Adrenal gland (tissue), 19 donors: ENCODE measurements at places on chromosomes 4 and X. TPM values are rescaled to one million over a fixed set of nuclear protein-coding genes. Genes with fewer than 3 reads are reported as not detected.

- no peaks in the 10 kb centered on the region for H3K27me3 ChIP-seq
- H3K4me3 ChIP-seq = no peak overlapping the region
- H3K27ac ChIP-seq = no peak overlapping the region
Measured at GRCh38 chr4:25154594-25155265, 5.5 kb downstream of the SEPSECS start.

GRCh38 chr4:61501812-61502211 lies 301.7 kb downstream of the ADGRL3 start:
- DNase-seq = no peak
- no peaks in the 10 kb centered on the region for H3K36me3 ChIP-seq
- no peak overlapping the region for H3K4me3 ChIP-seq

DNA sequence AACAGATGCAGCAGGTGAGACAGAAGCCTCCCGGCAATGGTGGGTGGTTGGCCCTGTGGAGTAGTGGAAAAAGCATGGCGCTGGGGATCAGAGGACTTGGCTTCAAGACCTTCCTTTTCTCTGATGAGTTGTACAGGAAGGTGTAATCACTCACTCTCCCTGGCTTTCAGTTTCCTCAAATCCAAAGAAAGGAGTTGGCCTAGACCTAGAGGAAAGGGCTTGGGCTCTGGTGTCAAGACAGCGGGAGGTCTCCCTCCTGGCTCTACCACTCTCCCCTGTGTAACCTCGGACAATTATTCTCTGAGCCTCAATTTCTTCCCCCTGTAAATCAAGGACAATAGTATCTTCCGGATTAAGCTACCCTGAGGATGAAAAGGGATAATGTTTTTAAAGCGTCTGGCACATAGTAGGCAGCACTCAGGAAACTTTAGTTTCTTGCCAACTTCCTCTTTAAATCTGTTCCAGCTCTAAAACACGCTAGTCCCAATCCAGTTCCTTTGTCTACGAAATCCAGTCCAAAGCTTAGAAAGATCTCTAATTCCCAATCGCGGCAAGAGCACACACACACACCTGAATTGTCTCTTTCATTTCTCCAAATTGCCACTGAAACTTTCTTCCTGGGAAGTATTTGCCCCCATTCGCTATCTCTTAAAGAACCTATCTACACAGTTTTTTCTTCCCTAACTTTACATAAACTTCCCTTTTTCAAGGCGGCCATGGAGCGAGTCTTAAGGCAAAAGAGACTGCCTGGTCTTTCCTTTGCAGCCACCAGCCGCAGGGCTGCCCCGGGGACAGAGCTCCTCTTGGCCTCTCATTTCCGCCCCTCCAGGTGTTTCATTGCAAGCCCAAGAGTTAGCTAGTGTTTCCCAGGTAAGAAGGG lies 29.9 kb upstream of the GPC4 start:
- no peaks in the 10 kb centered on the region for H3K4me1 ChIP-seq
- H3K4me3 ChIP-seq = no peak overlapping the region
- no peak overlapping the region for H3K27ac ChIP-seq
- H3K27me3 ChIP-seq = peaks cover 2% of the 10 kb centered on the region

DNA sequence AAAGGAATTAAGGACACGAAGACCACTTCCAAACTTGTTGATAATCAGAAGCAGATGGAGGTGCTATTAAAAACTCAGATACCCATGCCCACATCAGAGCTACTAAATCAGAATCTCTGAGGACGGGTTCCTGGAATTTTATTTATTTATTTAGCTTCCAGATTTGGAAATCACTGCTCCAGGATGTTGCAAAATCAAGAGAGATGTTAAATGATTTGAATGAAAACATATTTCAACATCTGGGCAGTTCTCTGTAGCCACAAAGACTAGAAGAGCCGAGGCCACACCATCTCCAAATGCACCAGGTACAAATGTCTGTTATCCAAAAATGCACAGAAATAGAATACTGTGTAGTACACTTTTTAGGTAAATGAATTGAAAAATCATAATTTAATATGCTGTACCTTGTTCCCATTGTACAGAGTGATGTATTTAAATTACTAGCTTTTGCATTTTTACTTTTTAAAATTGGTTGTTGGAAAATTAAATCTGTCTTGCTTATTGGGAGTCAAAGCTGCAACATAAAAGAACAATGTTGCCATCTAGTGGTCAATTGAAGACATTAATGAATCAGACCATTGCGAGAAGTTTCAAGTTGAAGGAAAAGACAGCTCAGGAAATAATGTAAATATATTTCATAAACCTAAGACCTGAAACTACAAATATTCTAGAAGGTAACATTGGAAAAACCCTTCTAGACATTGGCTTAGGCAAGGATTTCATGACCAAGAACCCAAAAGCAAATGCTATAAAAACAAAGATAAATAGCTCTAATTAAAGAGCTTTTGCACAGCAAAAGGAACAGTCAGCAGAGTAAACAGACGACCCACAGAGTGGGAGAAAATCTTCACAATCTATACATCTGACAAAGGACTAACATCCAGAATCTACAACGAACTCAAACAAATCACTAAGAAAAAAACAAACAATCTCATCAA lies 151.3 kb upstream of the TTC29 start:
- no peaks in the 10 kb centered on the region for H3K27me3 ChIP-seq
- no peak overlapping the region for H3K4me3 ChIP-seq
- no peak overlapping the region for H3K27ac ChIP-seq
- no peaks in the 10 kb centered on the region for H3K36me3 ChIP-seq

DNA sequence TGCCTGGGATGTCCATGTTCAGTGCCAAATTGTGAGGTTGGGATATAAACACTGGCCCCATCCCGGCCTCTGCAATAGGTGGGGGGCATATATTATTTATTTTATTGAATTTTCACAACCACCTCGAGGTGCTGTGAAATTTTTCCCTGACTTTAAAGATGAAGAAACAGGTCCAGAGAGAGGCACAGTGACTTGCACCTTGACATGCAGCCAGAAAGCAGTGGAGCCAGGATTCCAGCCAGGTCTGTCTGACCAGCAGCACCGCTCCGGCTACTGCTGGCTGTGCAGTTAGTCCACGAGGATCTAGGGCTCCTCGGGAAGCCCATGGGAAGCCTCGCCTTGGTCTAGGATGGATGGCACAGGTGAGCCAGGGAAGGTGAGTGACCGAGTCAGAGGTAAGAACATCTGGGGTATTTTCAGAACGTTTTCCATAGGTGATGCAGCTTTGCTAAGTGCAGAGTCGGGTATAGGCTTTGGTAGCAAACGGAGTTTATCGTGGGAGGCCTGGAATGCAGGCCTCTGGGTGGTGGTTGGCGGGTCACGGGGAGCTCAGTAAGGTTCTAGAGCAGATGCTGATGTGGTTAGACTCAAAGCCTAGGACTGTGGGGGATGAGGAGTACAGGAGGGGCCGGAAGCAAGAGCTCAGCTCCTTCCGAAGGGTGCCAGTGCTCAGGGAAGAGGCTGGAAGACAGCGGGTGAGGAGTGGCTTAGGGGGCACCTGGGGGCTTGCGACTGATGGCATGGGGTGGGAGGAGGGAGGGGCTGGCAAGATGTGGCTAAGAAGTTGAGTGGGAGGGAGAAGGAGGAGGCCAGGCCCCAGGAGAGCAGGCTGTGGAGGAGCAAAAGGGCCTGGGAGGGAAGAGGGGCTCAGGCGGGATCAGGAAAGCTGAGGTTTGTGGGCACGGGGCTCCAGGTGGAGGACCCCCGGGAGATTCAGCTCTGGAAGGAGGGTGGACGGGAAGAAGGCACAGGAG lies 107.7 kb upstream of the LRPAP1 start:
- no peaks in the 10 kb centered on the region for H3K27me3 ChIP-seq
- no peaks in the 10 kb centered on the region for H3K36me3 ChIP-seq
- peak; percentile 19 for DNase-seq
- H3K4me3 ChIP-seq = no peak overlapping the region
- no peaks in the 10 kb centered on the region for H3K4me1 ChIP-seq

DNA sequence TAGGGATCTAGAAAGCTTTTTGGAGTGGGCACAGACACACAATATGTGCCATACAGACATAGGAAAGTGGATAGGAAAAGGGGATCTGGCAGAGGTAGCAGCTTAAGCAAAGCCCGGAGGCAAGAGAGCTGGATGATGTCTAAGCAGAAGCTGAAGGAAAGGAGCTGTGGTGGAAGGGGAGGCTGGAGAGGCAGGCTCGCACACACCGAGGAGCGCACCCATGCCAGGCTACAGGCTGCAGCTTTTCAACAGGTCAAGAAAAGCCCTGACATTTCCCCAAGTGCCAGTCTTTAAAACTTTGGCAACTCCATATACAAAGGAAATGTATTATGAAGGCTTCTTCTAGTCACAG lies 67.4 kb downstream of the SOWAHB start:
- peak overlapping the region; percentile 34 for H3K27ac ChIP-seq
- no peaks in the 10 kb centered on the region for H3K36me3 ChIP-seq
- no peak for DNase-seq
- peaks cover 6% of the 10 kb centered on the region for H3K4me1 ChIP-seq
- H3K27me3 ChIP-seq = no peaks in the 10 kb centered on the region

DNA sequence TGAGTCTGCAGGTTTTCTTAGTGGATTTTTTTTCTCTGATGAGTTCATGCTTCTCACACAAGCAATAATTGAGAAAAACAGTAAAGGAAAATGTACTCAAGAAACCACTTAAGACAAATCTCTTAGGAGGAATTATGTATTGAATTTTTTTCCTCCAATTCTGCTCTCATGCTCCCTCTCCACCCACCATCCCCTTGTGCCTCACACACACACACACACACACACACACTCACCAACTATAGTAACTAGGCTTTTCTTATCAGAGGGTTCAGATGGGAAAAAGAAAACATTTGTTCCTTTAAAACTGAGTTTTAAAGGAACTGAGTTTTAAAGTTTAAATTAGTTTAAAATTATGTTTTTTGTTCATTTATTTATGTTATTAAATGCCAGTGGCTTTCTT lies 47.0 kb upstream of the ANXA10 start:
- no peaks in the 10 kb centered on the region for H3K4me1 ChIP-seq
- no peaks in the 10 kb centered on the region for H3K27me3 ChIP-seq
- H3K36me3 ChIP-seq = no peaks in the 10 kb centered on the region
- no peak for DNase-seq
- H3K4me3 ChIP-seq = no peak overlapping the region

GRCh38 chr4:41214825-41215146 lies 444 bp upstream of the APBB2 start:
- no peak for DNase-seq
- H3K36me3 ChIP-seq = no peaks in the 10 kb centered on the region
- peaks cover 30% of the 10 kb centered on the region for H3K4me1 ChIP-seq
- H3K27ac ChIP-seq = peak overlapping the region; percentile 76

- H3K4me3 ChIP-seq = no peak overlapping the region
- H3K4me1 ChIP-seq = no peaks in the 10 kb centered on the region
- DNase-seq = no peak
- no peak overlapping the region for H3K27ac ChIP-seq
- H3K27me3 ChIP-seq = no peaks in the 10 kb centered on the region
- no peaks in the 10 kb centered on the region for H3K36me3 ChIP-seq
Measured at GRCh38 chr4:136002316-136002715, 1530.0 kb downstream of the PCDH18 start.

DNA sequence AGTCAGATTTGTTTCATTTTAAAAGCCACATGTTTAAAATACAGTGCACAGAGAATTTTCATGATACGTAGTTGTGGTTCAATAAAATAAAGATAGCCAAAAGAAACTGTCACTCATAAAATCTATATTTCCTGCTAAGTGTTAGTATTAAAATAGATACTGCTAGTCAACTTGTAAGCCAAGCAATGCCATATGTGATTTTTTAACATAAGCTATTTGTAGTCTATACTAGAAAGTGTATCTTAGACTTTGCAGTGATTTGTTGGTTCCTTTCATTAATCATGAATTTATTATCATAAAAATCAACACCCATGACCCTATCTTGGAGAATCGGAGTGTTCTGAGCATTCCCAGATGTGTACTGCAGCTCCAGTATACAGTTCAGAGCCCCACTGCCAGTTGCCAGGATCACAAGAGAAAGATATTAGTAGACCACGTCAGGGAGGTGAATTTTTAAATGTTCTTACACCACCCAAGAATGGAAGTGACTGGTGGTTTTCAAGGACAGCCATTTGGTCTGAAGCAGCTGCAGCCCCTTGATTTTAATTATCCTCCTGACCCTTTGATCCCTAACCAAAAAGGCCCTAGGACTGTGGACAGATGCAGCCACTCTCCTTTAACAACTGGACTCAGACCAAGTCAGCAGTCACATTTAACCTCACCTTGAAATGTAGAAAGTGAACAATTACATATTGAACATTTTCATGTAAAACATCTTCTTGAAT lies 163.1 kb downstream of the PALLD start:
- no peaks in the 10 kb centered on the region for H3K4me1 ChIP-seq
- no peaks in the 10 kb centered on the region for H3K36me3 ChIP-seq
- H3K27ac ChIP-seq = no peak overlapping the region
- no peak overlapping the region for H3K4me3 ChIP-seq
- no peak for DNase-seq
- H3K27me3 ChIP-seq = peaks cover 4% of the 10 kb centered on the region

- no peaks in the 10 kb centered on the region for H3K36me3 ChIP-seq
- H3K4me1 ChIP-seq = no peaks in the 10 kb centered on the region
- no peak for DNase-seq
- no peaks in the 10 kb centered on the region for H3K27me3 ChIP-seq
- no peak overlapping the region for H3K4me3 ChIP-seq
Measured at GRCh38 chr4:144291164-144291563, 150.6 kb upstream of the GYPA start.

DNA sequence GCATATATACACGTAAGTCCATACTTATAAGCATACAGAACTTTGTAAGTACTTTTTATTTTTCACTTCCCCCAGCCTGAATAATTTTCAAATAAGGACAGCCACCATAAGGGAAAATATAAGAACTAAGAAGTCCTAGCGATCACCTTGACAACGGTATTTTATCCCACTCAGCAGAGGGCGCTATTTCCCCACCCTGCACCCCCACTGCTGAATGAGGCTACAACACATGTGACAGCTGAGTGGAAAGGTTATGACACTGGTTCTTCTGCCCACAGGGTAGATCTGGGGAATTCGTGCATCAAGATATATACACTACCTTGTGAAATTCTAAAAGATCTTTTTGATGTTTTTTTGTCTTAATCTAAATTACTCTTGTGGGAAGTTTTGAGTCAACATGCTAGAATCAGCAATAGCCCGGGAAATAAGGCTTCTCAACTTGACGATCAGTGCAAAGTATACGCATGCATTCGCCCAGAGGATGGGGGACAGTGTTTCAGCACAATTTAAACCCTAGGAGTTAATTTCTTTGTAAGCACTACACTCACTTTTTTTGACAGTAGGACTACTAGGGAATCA lies 151.5 kb downstream of the CORIN start:
- H3K27ac ChIP-seq = no peak overlapping the region
- H3K4me1 ChIP-seq = no peaks in the 10 kb centered on the region
- H3K36me3 ChIP-seq = no peaks in the 10 kb centered on the region
- DNase-seq = peak; percentile 44

- no peak overlapping the region for H3K27ac ChIP-seq
- no peaks in the 10 kb centered on the region for H3K4me1 ChIP-seq
Measured at GRCh38 chr4:67436742-67437141, 108.6 kb downstream of the CENPC start.

DNA sequence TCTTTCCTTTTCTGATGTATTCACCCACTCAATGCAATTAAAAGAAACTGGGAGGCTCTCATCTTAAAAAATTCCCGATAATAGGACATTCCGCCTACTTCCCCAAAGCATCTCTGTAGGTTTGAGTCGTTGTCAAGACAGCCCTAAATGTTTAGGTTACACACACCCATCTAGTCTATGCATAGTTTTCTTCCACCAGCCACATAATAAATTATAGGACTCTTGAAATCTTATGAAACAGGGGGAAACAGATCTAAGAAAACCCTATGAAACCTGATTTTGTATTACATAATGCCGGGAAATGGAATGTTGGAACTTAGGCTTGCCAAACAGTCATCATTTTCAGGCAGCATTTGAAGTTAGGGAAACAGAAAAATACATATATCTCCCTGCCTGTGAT lies 150.0 kb downstream of the PRKX start:
- H3K36me3 ChIP-seq = no peaks in the 10 kb centered on the region
- H3K4me1 ChIP-seq = no peaks in the 10 kb centered on the region
- H3K27me3 ChIP-seq = peaks cover 4% of the 10 kb centered on the region
- no peak overlapping the region for H3K4me3 ChIP-seq

The GABRQ gene
- total RNA-seq = 0.17 TPM

The PNMA6A gene
- 4.0 TPM for total RNA-seq

The SYNPO2 gene
- 49.0 TPM for total RNA-seq

The OPN1MW3 gene
- not detected for total RNA-seq
